ENCODE measurements at places on chromosomes 13 and 19.

- DNase-seq: no peak
Observed at GRCh38 chr19:13063461-13064091, 39.1 kb downstream of the LYL1 start.

- no peak for DNase-seq
Observed at GRCh38 chr19:45424191-45425058, 708 bp upstream of the ERCC1 start.

DNA sequence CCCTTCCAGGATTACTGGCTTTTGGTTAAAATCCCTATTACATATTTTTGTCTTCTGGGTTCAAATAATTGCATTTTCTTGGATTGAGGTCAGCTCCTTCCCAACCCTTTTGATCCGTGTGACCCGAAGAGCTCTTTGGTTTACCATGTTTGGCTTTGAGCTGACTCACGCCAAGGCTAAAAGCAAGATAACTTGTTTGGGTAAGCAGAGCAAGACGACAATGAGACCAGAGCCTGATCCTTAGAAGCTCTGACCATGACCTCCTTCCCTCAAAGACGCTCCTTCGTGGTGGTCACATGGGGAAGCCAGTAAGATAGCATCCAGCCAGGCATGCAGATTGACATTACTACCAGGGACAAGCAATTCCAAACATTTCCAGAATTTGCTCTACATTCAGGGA is 153.8 kb downstream of the DCT start:
- DNase-seq: no peak

DNA sequence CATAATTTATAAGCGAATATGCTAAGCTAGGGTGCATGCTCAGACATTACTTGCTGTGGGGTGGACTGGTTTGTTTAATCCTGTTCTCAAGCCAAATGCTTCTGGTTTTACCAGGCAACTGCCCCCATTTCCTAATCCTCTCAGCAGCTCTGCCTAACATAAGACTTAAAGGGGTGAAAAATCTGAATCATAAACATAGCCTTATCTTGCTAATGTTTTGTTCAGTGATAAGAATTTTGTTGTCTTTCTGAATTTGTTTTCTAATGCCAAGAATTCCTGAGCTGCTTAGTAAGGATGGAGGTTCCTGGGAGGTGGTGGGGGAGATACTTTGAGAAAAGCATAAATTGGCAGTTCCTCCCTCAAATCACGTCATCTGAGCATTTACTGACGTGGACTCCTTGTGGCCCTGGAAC is 42.7 kb downstream of the ING1 start:
- no peak for DNase-seq

DNA sequence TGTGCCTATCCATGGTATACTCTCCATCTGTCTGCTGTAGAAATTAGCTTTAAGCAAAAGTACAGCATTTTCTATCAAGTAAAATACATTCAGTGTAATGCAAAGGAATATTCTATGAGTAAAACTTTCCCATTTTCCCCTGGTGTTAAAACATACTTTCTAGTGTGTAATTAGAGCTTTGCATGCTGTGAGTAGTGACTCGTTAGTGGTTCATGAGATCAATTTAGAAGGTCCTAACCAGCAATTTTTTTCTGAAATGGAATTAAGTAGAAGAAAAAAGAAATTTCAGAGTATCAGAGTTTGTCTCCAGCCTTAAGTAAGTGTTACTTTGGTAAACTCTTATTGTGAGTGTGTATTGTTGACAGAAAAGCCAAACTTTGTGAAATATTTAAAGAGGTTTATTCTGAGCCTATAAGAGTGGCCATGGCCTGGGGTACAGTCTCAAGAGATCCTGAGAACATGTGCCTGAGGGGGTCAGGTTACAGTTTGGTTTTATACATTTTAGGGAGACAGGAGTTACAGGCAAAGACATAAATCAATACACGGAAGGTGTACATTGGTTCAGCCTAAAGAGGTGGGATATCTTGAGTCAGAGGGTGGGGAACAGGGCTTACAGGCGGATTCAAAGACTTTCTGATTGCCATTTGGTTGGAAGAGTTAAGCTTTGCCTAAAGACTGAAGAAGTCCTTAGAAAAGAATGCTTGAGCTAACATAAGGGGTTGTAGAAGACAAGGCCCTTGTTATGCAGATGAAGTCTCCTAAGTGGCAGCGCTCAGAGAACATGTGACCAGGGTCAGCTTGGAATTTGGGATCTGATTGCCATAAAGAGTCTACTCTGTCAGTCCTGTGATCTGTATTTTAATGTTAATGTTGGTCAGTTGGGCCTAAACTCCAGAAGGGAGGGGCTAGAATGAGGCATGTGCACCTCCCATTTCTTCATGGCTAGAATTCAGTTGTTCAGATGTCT is 25.5 kb downstream of the FAM187B start:
- DNase-seq: no peak

GRCh38 chr19:33470686-33471085 is 50.9 kb downstream of the PEPD start:
- DNase-seq: no peak

DNA sequence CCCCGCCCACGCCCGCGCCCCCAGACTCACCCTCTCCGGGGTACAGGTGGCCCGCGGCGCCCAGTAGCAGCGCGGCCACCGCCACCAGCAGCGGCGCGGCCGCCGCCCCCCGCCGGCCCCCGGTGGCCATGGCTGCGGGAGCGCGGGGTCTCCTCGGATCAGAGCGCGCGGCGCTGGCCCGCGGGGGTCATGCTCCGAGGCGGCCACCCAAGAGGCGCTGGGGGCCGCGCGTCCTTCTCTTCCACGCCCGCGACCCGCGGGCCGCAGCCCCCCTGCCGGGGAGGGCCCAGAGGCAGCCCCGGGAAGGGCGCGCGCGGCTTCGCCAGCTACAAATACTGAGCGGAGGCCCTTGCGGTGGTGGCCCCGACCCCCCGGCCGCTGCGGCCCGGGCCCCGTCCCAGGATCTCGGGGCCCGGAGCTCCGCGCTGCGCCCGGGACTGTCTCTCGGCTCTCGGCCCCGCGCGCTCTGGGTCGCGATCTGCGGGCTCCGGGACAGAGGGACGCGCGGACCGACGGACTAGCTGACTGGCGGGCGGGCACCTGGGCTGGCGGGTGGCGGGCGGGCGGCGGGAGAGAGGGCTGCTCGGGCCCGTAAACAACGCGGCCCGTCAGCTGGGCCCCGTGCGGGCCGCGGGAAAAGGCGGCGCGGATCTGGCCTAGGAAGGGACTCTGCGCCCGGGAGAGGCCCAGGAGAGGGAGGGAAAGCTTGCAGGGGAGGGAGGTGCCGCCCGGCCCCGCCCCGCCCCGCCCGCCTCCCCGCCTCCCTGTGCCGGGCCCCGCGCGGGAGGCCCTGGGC is at the start of gene INSR:
Gene INSR, minus strand, starts transcription at position 653 of the 796 bp plus-strand sequence. Its CDS starts 523 bp downstream, at position 130.
- DNase-seq: peak; percentile 86

DNA sequence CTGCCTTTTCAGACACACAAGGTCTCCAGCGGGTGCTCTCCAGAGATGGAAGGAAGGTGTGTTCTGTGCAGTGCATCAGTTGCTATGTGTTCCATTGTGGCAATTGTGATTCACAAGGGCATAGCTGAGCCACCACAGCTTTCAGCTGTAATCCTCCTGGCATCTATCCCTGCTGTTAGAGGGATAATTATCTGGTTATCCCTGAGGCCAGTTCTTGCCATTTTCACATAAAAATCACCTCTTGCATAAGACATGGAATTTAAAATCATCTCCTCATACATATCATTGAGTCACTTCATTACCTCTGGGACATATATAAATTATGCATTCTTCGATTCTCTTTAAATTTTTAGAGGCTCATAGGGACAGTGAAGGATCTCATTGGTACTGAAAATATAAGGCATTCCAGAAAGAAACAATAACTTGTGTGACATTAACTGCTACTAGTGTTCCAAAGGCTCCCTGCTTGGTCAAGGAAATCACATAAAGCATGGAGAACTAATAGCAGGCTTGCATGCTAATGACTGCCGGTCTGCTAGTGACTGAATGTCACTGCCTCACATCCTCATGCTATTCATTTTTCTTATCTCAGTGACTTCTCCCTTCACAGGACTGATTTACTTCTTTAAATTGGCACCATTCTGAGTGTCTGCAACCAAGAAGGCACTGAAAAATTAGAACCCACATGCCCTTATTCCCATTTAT is 214.0 kb downstream of the ENOX1 start:
- no peak for DNase-seq

GRCh38 chr13:61123538-61124289 is 291.9 kb downstream of the PCDH20 start:
- no peak for DNase-seq

DNA sequence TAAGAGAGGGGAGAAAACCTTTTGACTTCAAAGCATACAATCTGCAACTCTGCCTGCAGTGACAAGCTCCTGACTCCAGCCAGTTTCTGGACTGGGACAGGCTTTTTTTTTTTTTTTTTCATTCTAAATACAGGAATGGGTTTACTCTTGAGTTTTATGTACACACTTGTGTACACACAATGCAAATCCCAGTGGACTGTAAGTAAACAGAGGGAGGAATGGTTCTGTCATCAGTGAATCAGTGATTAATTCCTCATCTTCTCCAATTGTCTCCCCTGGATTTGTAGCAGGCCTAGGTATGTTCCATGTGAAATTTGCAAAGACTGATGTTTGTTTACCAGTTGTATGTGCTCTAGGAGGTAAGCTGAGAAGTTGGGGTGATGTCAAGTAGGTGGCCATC is 184.8 kb downstream of the SHISA2 start:
- DNase-seq: no peak

DNA sequence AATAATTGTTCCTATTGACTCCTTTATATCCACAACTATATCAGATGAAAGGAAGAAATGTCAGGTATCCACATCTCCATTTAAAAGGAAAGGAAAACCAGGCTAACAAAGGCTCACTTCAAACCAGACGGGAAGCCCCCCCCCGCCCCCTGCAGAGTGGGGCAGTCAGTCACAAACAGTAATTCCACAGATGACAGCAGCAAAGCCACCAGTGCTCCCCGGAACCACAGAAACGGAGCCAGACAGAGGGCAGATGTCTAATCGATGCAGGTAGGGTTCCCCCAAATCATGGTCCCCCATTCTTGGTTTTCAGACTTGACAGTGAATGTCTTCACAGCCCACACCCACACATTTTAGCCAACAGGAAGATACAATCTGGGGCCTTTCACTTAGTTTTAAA is 100.8 kb downstream of the STK24 start:
- DNase-seq: no peak

- no peak for DNase-seq
Observed at GRCh38 chr13:43916828-43917227, 37.1 kb downstream of the LACC1 start.

GRCh38 chr13:91349992-91350911 is 2.8 kb downstream of the MIR17HG start:
- DNase-seq: no peak

- DNase-seq: no peak
Observed at GRCh38 chr13:47148543-47148942, 251.7 kb upstream of the HTR2A start.

DNA sequence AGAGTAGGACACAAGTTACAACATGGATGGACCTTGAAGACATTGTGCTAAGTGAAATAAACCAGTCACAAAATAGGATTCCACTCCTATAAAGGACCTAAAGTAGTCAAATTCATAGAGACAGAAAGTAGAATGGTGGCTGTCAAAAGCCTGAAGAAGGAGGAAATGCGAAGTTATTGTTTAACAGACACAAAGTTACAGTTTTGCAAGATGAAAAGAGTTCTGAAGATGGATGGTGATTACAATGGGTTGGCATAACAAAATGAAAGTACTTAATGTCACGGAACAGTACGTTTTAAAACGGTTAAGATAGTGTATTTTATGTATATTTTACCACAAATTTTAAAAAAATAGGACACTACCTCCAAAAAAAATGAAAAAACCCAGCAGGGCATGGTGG is 34.8 kb downstream of the FOXO1 start:
- DNase-seq: no peak

All from left kidney (tissue), 8 donors.